Activated CD4-positive, CD25-positive, alpha-beta regulatory T cell (primary cell): ENCODE measurements at places on chromosomes 11 and 22.

- DNase-seq = no peak
Measured at GRCh38 chr11:13761716-13762115, 93.2 kb downstream of the FAR1 start.

GRCh38 chr11:32891657-32892354, 805 bp upstream of the QSER1 start:
- DNase-seq = no peak

- no peak for DNase-seq
Measured at GRCh38 chr11:120203626-120204025, 7.2 kb upstream of the OAF start.

GRCh38 chr11:12845163-12845562, 164.0 kb upstream of the RASSF10 start:
- DNase-seq = no peak

DNA sequence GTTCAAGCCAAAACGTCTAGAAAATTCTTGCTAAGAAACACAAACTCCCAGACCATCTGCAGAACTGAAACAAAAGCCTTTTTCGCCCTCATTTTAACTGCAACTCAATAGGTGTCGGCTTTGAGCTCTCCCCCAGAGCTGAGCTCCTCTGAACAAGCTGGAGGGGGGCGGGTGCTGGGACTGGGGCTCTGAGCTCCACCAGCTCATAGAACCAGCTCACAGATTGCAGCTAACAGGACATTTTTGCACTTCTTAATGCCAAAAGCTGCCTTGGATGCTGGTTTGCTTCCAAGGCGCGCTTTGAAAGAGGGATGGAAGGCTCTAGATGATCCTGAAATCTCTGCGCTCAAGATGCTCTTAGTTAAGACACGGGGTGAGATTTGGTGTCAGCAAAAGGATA, 6.0 kb upstream of the YWHAH start:
- no peak for DNase-seq
